ENCODE measurements at places on chromosomes 13 and 19.
A peak's percentile ranks its signal among the peaks of the same experiment; 100 is the strongest.

GRCh38 chr13:54636231-54636630 lies 1607.6 kb downstream of the OLFM4 start:
- no peak for DNase-seq

DNA sequence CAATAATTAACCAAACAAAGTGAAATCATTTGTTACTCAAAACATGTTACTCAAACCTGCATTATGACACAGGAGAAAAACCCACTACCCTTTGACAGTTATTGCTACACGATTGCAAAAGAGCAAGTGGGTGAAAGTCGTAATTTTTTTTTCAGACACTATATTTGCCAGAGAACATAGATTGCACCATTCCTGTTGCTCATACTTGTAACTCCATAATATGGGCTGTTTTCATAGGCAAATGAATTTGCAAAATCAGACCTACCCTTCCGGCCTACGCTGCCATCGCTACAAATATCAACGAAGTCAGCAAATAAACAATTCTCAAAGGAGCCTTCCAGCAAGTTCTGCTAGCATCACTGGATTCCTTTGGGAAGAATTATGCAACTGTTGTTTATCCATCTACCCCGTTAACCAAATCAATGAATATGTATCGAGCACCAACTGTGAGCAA lies 396.5 kb downstream of the IRS2 start:
- DNase-seq: no peak

- peak; percentile 45 for DNase-seq
Measured at GRCh38 chr13:98542568-98543377, 34.1 kb downstream of the STK24 start.

DNA sequence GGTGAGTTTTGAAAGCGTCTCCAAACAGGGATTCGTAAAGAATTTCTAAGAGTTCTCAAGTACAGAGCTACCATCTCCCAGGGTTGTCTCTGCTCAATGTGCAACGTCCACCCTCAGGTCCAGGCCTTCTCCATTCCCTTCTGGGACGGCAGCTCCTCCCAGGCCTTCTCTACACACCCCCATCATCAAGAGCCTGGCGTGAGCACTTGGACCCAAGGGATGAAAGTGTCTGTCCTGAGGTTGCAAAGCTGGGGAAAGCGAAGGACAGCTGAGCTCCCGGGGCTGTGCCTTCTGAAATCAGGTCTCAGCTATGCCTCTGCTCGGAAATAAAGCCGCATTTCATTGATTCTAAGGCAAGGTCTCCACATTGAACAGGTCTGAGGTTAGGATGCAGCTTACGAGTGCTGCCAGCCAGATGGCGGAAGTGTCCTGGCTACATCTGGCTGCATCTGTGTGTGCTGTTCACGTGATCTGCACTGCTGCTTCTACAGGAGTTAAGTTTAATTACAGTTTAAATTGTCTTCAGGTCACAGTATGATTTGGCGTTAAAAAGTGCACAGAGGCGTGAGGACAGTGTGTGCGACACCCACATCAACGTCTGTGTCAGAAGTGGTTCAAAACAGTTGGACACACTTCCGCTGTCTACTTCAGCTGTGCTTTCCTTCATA lies 27.0 kb upstream of the MIER2 start:
- no peak for DNase-seq

GRCh38 chr19:55390461-55390880 lies 4.7 kb downstream of the RPL28 start:
- DNase-seq: no peak

- DNase-seq: no peak
Measured at GRCh38 chr13:109665781-109666249, 120.6 kb downstream of the IRS2 start.
